Aorta (tissue), 5 donors: ENCODE measurements at places on chromosomes 16 and 17. TPM values are rescaled to one million over a fixed set of nuclear protein-coding genes. Genes with fewer than 3 reads are reported as not detected.
A peak's percentile ranks its signal among the peaks of the same experiment; 100 is the strongest.

- peak; percentile 78 for DNase-seq
Observed at GRCh38 chr17:40362696-40363110, 1.8 kb downstream of the GJD3 start.

GRCh38 chr17:48915459-48916282 lies 7.5 kb downstream of the UBE2Z start:
- DNase-seq = no peak

GRCh38 chr17:81517339-81518112 lies 4.9 kb upstream of the ACTG1 start:
- DNase-seq = no peak

GRCh38 chr16:12057266-12057665 lies 80.7 kb downstream of the SNX29 start:
- peak; percentile 21 for DNase-seq

DNA sequence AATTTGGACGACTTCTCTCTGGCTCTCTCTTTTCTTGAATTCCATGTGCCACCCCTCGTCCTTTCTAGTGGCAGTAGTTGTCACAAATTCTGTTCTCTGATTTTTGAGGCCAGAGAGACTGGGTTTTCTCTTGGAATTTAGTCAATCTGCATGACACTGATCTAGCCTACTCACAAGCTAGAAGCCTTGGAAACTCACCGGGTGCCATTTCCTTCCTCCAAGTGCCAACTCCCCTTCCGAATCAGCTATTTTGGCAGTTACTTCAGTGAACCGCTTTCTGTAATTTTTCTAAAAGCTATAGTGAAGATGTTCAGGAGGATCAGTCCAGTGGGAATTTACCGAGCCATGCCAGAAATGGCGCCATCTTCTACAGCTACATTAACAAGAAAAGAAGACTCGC lies 228.9 kb downstream of the PMP22 start:
- DNase-seq = no peak

GRCh38 chr17:50265212-50265611 lies 9.1 kb upstream of the TMEM92 start:
- DNase-seq = peak; percentile 77

DNA sequence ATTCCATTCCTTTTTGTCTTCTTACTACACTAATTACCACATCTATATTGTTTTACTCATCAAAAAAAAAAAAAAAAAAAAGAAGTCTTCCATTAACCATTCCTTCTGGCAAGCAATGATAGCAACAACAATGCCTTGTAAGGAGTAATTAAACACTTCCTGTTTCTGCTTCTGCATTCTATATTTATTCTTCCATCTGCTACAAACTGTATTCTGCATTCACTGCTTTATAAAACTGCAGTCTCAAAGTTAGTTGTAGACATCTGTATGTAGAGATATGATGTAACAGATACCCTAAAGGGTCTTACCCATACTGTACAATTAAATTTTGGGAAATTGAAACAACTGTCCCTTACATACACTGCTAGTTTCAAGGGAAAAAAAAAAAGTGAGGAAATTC lies 28.7 kb upstream of the ABCA6 start:
- DNase-seq = no peak

GRCh38 chr17:59963738-59964481 lies 630 bp downstream of the RNFT1 start:
- DNase-seq = peak; percentile 77

DNA sequence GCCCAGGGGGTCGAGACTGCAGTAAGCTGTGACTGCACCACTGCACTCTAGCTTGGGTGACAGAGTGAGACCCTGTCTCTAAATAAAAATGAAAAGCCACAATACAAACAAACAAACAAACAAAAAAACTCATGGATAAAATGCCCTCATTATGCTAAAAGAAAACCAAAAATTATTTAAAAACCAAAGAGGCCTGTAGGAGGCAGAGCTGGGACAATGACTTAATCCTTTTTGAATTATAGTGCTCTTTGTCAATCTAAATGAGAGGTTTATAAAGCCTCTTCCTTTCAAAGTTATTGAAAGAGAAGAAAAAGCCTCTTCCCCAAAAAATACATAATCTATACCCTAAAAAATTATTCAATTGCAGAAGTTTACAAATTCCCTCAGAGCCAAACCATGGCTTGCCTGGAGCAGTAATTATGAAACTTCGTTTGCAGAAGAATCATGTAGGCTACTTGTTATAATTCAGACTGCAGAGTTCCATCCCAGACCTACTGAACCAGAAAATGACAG lies 18.5 kb downstream of the CRLF3 start:
- DNase-seq = no peak

DNA sequence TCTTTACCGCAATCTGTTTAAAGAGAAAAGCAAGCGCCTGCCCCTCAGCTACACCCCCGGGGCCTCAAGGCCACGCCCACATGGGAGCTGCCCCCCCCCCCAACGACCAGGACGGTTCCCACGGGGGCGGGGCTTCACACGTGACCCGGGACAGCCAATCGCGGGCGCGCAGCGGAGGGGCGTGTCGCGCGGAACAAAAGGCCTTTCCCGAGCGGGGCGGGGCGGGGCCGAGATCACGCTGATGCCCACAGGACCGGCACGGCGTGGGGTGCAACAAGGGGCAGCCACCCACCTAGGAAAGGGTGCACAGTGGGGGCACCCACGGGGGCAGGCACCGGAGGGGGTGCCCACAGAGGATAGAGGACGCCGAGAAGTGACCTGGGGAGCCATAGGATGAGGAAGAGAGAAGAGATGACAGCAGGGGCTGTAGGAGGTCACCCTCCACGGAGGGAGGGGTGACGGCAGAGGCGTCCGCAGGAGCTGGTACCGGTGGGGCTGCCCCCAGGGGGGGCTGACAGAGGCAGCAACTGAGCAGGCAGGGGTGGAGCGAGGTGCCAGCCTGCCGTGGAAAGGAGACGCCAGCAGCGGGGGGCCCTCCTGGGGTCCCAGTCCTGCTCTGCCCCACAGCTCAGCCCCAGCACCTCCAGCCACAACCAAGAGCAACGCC lies 6.2 kb downstream of the UNKL start:
- peak; percentile 98 for DNase-seq

DNA sequence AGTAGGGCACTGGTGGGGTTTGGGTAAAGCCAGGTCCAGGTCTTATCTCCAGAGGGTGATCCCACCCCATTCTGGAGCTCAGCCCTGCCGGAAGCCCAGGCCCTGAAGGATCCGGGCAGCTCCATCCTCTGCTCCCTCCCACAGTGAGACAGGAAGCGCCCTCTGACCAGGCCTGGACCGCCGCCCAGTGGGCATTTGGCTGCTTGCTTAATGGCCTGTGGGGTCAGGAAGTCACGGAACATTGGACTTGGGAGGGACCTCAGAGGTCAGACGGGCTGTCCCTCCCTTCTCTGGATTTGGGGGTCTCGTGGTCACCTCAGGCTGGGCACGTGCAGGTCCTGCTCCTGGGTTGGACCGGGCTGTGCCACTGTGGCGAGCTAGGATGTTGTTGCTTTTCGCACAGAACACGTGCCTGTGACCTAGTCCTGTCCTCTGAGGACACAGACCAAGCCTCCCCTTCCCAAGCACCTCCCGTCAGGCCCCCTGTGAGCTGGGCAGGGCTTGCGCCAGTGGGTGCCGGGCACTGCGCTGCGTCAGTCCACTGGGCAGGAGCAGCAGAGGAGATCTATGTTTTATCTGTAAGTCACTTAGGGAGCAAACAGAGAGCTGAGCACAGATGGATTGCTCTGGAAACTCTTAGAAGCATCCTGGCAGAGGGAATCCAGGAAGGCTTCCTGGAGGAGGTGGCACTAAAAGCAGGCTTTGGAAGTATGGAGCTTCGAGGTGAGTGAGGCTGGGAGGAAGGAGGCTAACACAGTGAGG lies 49.4 kb upstream of the GSE1 start:
- DNase-seq = peak; percentile 91

DNA sequence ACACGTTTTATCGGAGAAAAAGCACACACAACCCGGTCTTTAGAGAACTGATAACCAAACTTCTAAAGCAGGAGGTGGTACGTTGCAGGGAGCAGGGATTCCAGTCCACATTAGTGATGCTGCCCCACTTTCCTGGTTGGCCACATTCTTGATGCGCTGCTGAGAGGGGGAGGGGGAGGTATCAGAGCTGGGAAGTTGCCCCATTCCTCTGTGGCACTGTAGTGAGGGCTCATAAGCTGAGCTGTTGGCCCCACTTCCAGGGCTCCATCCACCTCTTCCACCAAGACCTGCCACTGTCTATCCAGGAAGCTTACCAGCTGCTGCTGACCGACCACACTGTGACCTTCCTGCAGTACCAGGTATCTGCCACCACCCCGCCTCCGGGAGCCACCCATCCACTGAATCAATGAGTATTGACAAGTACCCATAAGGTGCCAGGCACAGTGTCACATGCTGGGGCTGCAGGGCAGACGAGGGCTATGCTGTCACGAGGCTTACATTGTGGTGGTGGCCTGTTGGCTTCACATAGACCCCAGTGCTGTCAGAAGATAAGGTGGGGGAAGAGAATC lies 1.1 kb downstream of the TSEN54 start:
- DNase-seq = no peak

- DNase-seq = no peak
Observed at GRCh38 chr17:73560661-73561060, 83.6 kb downstream of the SDK2 start.

DNA sequence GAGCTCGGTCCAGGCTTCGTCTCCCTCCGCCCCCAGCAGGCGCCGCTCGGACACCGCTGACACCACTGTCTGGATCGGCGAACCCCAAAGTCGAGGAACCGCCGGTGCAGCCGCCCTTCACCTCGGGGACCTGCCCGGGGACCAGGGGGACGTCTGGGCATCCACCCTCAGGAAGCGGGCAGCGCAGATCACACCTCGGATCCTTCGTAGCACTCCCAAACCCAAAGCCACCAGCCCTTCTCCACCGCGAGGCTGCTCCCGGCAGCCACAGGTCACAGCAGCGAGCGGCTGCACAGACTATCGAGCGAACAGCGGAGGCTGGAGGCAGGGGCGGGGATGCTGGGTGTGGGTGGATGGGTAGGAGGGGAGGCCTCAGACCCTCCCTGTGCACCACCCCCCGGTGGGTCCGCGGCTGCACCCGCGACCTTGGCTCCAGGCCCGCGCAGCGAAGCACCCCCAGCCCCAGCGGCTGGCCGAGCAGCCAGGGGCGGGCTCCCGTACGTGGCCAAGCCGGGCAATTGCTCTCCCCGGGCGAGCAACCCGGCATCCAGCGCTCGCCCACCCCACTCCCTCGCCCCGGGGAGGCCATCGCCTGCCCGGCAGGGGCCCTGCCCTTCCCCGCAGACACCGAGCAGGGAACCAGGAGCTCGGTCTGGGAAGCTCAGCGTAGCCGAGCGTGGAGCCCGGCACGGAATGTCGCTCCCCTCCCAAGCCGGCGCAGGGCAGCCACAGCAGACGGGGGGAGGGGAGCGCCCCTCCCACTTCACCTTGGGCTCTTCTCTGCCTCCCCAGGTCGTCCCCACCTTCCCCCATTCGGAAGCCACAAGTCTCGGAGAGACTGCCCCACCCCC lies 1.0 kb downstream of the SDK2 start:
- DNase-seq = peak; percentile 81

DNA sequence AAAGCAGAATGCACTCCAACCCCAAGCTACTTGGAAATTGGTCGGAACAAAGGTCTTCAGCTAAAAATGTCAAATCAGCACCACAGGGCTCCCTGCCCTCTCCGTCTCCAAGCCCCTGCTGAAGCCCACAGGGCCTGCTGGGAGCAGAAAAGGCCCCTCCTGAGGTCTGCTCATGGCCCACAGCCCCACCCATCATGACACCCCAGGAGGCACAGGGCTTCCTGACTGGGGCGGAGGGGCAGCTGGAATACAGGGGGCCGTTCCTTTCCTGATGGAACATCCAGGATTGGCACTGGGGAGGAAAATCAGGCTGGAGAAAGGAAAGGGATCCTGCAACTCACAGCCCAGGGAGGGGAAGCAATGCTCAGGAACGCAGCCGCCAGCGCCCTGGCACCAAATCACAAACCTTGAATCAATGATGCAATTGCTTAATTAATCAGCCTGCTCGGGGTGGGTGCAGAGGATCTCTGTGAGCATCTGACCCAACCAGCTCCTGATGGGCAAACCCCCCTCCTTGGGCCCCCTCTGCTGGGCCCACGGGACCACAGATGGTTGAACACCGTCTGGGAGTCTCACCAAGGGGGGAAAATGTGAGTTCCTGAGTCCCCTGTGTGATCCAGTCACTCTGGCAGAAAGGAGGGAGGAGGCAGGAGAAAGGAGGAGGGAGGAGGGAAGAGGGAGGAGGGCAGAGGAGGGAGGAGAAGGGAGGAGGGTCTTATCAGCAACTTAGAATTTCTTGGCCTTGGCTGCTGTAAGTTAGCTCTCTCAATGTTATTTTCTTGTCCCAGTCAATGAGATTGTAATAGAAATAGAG lies 155.5 kb downstream of the ZNF423 start:
- peak; percentile 64 for DNase-seq

DNA sequence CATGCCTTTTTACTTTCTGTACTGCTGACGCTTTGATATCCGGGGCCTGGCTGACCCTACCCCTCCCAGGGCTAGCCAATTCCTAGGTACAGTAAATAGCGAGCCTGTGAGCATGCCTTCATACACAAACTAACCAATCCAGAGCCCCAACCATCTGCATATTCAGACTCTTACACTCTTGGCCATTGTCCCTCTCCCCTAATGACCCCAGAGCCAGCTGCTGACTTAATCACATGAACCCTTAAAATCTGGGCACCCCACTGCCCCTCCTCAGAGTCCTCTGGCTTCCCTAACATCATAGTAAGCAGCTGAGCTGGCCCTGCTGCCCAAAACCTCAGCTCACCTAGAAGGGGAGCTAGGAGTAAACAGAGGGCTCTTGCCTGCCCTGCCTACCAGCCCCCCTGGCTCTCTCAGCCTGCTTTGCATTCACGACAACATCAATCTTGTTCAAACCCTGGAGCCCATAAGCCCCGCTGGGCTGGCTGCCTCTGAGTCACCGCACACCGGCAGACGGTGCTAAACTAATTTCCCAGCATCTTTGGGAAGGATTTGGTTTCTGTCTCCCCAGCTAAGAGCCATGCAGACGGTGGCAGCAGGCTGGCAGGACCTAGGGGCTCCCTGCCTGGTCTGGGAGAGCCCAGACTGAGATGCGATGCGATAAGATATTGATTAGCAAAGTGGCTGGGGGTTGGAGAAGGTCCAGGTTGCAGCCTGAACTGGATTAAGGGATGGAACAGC lies 63.2 kb downstream of the CLEC19A start:
- DNase-seq = no peak

Gene ITGAX
- polyA plus RNA-seq = 5.1 TPM

Gene ITGB4
- polyA plus RNA-seq = 7.5 TPM

Gene MON1B
- polyA plus RNA-seq = 10.6 TPM

Gene VMO1
- 1.5 TPM for polyA plus RNA-seq

Gene UNC13D
- 23.1 TPM for polyA plus RNA-seq

Gene CACNA1H
- polyA plus RNA-seq = 10.7 TPM
